Hematopoietic multipotent progenitor cell treated with erythropoietin and hydrocortisone succinate and interleukin-3 and kit ligand, for 17 days (in vitro differentiated cells): ENCODE measurements at places on chromosomes 2 and 18.

- no peak for DNase-seq
Measured at GRCh38 chr2:176121190-176122051, 1.1 kb upstream of the HOXD9 start.

DNA sequence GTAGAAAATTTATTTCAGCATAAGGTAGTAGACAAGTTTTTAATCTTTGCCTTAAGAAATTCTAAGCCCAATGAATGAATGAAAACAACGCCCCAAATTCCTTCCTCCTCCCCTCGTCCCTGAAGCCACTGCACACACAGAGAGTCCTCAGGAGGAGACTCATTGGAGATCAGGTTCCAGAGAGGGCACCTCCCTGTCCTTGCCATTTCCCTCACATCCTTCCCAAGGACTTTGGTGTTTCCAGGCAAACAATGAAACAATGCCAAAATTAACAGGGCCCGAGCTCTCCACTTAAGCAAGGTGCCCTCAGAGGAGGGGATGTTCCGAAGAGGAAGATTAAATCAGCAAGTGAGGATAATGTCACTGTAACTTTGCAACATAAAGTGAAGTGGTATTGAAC, 240.7 kb downstream of the DCDC2C start:
- DNase-seq: no peak

- DNase-seq: no peak
Measured at GRCh38 chr18:74333091-74333490, 17.5 kb downstream of the C18orf63 start.

GRCh38 chr2:179226961-179227259, 37.7 kb downstream of the SESTD1 start:
- peak; percentile 2 for DNase-seq

DNA sequence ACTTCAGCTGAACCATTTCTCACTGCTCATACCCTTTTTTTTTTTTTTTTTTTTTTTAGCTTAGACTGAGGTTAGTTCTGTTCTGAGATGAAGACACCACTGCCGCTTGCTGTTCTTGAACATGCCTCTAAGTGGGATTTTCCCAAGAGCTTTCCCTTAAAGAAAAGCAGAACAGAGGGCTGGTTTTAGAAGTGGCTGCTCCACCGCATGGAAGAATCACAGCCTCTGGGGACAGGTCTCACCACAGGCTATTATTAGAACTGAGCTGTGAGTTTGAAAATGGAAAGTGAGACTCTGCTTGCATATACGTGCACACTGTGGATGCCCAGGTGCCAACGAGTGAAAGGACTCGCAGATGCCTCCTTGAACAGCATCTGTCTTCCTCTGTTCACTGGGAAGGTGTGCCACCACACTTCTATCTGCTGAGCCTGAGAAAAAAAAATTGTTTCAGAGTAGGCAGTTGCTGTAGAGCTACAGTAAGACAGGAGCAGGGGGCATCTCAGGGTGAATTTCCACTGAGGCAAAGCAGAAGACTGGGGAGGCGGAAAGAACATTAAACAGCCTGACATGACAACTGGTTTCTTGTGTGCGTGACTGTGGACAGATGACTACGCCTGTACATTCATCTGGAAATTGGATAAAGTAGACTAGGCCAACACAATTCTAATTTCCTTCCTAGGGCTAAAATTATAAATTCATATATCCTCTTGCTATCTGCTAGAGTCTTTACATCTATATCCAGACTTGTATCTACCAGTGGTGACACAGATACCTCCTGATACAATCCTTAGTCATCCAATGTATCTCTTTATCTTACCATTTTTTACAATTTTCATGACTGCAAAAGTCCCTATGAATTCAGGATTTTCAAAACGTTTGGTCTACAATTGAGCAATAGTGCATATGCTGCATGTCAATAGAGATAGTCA, 1045.7 kb upstream of the CELF4 start:
- DNase-seq: no peak

- DNase-seq: no peak
Measured at GRCh38 chr2:4914551-4914950, 777.6 kb upstream of the SOX11 start.
